Gastroesophageal sphincter (tissue), 4 donors: ENCODE measurements at places on chromosomes 3 and 15. TPM values are rescaled to one million over a fixed set of nuclear protein-coding genes. Genes with fewer than 3 reads are reported as not detected.

- peak; percentile 88 for ATAC-seq
These were observed 23.5 kb upstream of the RAP2B start for GRCh38 chr3:153138276-153139210.

DNA sequence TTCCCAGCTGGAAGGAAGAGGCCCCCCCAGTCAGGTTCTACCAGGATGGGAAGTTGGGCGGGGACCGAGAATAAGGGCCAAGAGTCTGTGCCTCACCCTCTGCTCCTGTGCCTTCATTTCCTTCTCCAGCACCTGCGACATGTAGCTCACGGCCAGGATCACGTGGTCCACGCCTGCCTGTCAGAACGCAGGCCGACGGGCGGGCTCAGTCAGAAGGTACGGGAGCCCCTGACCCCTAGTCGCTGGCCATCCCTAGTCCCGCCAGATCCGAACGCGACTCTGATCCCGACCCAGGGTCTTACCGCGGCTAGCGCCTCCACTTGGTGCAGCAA, 489 bp downstream of the GMPPB start:
- no peak for ATAC-seq

DNA sequence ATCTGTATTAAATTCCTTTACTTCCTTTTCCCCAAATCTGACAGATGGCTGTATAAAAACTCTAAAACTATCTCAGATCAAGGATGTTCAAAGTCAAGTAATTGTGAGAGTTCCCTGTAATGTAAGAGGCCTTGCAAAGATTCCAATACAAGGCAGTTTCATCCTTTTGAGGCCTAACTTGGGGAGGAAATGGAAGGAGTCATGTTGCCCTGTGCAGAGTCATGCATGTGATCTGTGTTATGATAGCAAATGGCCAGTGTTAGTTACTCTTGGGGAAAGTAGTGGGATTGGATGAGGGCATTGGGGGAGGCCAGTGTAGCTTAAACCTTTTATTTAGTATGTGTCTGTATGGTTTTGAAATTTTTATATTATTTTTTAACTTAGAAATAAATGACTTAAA, 23.7 kb upstream of the FBXL22 start:
- ATAC-seq: no peak

- ATAC-seq: peak; percentile 47
These were observed 144.2 kb downstream of the ANO10 start for GRCh38 chr3:43477600-43477999.

DNA sequence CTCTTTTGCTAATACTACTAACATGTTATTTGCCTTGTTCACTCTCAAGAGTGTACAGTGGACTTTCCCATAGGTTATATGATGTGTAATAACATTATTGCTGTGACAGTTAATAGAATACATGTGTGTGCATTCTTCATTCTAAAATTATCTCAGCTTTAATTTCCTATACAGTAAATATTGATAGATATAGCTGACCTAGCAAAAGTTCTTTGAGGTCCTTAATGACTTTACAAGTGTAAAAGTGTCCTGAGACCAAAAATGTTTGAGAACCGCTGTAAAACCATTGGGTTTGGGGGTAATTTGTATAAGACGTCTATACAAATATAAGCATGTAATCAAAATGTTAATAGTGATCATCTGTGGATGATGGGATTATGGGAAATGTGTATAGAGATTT, 469.5 kb upstream of the PROK2 start:
- no peak for ATAC-seq

- ATAC-seq: no peak
These were observed 937.2 kb downstream of the FHIT start for GRCh38 chr3:60313951-60314461.

GRCh38 chr3:47347217-47347801, 33.5 kb upstream of the PTPN23 start:
- no peak for ATAC-seq

- ATAC-seq: no peak
These were observed 456.2 kb downstream of the ZNF385D start for GRCh38 chr3:21294768-21295167.

GRCh38 chr3:152583963-152584362, 251.0 kb upstream of the P2RY1 start:
- no peak for ATAC-seq

- ATAC-seq: no peak
These were observed 35.8 kb upstream of the BCL2L10 start for GRCh38 chr15:52148403-52148802.

- ATAC-seq: no peak
These were observed 621.4 kb downstream of the FHIT start for GRCh38 chr3:60629816-60630215.

DNA sequence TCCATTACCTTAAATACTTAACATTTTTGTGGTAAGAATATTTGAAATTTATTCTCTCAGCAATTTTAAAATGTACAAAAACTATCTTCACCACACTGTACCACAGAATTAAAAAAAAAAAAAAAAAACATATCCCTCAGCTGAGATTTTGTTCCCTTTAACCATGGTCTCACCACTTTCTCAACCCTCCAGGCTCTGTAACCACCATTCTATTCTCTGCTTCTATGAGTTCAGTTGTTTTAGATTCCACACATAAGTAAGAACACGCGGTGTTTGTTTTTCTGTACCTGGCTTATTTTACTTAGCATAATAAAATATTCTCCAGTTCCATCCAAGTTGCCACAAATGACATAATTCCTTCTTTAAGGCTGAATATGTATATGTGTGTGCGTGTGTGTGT, 41.5 kb downstream of the CSNK1G1 start:
- ATAC-seq: no peak

CPOX gene
- 18.4 TPM for total RNA-seq

ATP6V1A gene
- total RNA-seq: 23.0 TPM

TRH gene
- not detected for total RNA-seq

PIERCE2 gene
- 3.3 TPM for total RNA-seq

TTLL13 gene
- total RNA-seq: not detected

RTP4 gene
- 1.2 TPM for total RNA-seq

CPN2 gene
- total RNA-seq: not detected

THSD4 gene
- 28.5 TPM for total RNA-seq
